ENCODE measurements at places on chromosomes 7 and 10.

DNA sequence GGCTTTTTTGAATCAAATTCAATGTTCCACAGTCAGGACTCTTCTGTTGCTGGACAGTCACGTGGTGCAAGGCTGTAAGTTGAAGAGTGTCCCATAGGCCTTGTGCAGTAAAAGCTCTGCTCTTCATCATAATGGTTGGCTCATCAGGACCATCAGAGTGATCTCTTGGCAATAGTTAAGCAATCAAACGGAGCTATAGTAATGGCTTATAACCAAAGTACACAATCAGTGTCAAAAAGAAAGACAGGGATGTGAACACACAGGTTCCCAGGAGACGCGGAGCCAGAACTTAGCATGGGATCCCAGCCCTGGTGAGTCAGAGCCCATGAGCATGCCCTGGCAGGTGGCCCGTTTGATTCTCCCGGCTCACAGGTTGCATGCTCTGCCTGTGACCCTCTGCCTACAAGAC is 10.8 kb upstream of the GPNMB start:
- DNase-seq: no peak

GRCh38 chr7:5750031-5750653 is 31.3 kb downstream of the RNF216 start:
- DNase-seq: no peak

DNA sequence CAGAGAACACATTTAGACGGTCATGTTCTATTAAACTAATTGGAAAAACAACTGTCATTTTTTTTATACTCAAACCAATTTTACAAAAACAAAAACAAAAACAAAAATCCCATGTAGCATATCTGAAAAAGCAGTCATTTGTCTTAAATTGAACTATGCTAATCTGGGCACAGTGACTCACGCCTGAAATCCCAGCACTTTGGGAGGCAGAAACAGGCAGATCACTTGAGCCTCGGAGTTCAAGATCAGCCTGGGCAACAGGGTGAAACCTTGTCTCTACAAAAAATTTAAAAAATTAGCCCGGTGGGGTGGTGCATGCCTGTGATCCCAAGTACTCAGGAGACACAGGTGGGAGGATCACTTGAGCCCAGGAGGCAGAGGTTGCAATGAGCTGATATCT is 253.4 kb downstream of the DOCK4 start:
- no peak for DNase-seq

DNA sequence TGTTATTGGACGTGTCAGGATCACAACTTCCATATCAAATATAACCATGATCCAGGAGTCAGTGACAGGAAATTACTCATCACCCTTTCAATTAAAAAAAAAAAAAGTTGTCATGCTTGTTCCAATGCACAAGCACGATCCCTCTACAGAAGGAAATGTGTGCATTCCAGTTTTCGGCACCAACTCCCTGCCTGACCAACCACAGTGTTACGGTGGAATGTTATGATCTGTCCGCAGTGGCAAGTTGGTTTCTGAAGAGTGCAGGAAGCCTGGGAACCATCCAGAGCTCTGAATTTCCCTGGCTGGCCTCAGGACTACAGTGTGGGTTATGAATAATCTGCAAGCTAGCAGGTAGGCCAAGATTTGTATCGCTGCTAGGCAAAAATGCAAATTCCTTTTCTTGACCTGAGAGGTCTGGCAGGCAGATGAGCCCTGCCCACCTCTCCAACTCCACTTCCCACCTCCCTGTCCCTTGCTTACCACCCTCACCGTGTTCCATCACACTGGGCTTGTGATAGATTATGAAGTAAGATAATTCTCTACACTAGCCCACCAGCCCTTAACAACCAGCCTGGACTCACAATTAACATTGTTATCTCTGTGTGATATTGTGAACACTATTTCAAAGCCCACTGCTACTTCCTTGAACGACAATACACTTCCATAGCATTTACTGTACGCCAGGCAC is 20.4 kb downstream of the FRMPD2 start:
- DNase-seq: no peak

- DNase-seq: no peak
Measured at GRCh38 chr7:155860840-155861479, 48.7 kb upstream of the SHH start.

DNA sequence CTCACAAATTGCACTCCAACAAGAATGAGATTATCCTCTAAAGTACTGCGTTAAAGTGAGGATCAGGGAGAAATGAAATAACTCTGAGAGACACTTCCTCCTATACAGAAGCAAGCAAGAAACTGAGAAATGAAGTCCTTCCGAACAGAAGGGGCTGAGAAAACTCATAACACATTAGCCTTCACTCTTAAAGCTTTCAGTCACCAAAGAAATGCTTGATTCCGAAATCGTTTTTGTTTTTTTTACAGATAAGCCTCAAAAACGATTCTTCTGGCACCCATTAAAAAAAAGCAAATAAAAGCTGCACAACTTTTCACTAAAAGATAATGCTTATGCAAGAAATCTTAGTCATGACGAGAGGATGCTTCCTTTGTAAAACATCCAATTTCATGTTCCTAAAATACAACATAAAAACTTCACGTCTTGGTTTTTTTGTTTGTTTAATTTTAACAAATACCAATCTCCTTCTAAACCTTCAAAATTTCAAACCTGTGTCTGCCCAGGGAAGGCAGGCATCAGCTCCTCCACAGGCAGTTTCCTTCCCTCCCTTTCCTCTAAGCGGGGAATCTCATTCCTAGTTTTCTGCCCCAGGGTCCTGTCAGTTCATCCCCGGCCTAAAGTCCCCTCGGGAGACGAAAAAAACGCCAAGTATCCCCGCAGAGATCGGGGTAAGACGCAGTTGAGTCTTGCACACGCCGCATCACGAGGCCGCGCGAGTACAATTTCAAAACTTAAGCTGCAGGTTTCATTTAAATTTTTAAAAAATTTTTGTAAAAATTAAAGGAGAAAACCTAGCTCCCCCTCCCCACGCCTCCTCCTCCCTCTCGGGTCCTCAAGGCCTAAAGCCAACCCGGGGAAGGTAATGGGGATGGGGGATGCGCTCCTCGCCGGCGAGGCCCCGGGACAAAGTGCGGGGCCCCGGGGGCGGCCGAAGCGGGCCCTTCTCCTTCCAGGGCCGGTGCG is 1.1 kb downstream of the BAZ1B start:
- DNase-seq: no peak

DNA sequence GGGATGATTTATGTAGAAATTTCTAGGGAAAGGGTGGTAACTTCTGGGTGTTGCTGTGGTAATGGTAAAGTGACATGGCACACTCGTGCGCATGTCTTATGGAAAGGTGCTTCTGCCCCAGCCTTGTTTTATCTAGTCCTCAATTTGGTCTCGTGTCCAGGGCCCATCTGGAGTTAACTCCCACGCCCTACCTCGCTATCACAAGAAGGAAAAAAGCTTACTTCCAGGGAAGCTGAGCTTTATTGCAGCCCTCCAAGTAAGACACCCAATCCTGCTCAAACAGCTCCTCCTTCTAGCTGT is 611.8 kb downstream of the TNS3 start:
- DNase-seq: no peak

DNA sequence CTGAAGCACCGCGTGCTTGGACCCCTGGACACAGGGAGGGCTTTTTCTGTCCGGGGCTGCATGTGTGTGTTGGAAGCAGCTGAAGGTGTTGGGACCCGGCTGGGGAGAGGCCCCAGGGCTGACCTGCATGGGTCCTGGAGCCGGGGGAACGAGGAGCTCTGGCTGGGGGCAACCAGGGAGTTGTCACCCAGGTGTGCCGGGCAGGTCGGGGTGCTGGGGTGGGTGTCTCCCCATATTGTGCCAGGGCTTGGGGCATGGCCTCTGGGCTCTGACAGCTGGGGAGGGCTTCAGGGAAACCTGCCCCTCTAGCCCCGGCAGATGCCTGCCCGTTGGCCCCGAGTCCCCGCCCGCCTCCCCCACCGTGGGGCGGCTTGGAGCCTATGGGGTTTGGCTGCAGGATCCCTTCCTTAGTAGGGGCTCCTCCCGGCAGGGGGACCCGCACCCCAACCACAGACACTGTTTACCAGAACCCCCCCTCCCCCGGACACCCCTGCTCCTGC is 42.3 kb downstream of the UNCX start:
- DNase-seq: no peak

DNA sequence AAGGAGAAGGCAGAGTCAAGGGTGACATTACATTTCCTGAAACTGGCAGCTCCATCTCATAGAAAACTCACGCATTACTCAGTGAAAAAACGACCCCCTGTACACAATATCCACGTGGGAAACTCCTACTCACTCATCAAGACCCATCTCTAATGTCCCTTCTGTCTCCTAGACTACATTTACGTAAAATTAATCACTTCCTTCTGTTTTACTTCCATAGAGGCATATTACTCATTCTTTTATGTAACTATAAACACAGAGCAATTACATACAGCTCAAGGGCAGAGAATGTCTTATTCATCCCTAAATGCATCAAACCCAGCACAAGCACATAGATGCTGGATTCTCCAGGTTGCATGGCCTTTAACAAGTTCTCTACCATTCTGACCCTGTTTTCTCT is 281.8 kb downstream of the KCNMA1 start:
- DNase-seq: no peak

DNA sequence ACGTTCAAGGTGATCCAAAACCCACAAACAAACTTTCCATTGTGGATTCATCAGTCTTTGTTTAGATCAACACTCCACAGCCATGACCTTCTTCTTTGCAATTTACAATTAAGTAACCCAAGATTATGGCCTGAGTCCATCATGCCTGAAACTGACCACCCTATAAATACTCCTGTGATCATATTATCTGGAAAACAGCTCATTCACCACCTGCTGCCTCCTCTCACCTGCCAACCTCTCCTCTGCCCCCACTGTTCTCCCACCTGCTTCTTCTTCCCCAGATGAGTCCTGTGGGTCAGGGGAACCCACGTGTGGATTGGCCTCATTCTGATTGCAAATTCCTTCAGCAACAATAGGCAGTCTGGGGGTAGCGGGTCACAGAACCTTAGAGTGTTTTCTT is 81.4 kb downstream of the ABLIM1 start:
- DNase-seq: no peak

DNA sequence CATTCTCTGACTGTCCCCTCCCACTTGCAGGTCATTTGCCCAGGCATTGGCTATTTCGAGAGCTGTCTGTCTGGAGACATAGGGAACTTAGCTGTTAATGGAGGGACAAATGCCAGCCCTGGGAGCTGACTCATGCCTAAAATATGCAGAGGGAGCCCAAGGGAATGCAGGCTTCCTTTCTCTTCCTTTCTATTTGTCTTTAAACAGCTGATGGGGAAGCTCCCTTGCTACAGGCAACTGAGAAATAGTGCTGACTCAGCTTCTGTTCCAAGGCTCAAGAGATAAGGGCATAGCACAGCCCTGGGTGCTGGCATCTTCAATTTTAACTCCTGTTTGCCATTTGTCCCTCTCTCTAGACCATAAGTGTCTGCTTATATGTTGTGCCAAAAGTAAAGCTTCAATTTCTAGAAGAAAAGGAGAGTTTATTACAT is 82.7 kb upstream of the C1GALT1 start:
- no peak for DNase-seq

GRCh38 chr10:932589-932988 is 1.1 kb upstream of the LARP4B start:
- no peak for DNase-seq
